Esophagus mucosa (tissue), 1 donor: ENCODE measurements at places on chromosomes 2 and 18. TPM values are rescaled to one million over a fixed set of nuclear protein-coding genes. Genes with fewer than 3 reads are reported as not detected.

The CDCA7 gene
- 14.5 TPM for total RNA-seq

The TRABD2A gene
- 0.24 TPM for total RNA-seq

The TMEM163 gene
- 0.20 TPM for total RNA-seq

The KCNG2 gene
- 0.20 TPM for total RNA-seq

The FAM124B gene
- total RNA-seq: 0.36 TPM

The RIF1 gene
- 25.0 TPM for total RNA-seq

The CXCR1 gene
- 0.72 TPM for total RNA-seq

The SCN9A gene
- 0.28 TPM for total RNA-seq

The B3GNT7 gene
- 5.5 TPM for total RNA-seq

The LRP1B gene
- 0.40 TPM for total RNA-seq

The CD28 gene
- 0.28 TPM for total RNA-seq

The SGO2 gene
- total RNA-seq: 6.3 TPM
